ENCODE measurements at places on chromosomes 16 and 17.

DNA sequence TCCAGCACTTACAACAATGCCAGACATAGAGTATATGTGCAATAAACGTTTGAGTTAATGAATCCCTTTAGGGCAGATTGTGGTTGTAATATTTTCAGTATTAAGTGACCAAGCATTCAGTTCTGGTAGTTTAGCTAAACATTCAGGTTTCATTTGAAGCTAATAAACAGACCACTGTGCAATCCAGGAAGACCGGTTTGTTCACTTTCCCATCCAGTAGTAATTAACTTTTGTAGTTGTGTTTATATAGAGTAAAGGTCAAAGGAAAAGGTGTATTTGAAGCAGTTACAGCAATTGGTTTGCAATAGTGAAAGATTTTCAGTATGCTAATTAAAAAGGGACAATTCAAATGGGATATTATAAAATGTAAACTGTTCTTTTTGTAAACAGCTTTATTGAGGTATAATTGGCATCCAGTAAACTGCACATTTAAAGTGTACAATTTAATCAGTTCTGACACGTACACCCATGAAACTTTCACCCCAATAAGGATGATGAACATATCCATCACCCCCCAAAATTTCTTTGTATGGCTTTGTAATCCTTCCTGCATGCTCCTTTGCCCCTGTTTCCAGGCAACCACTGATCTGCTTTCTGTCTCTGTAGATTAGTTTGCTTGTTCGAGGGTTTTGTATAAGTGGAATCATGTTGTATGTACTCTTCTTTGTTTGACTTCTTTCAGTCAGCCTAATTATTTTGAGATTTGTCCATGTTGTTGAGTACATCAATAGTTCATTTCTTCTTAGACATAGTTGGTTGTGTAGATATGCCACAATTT, 26.3 kb downstream of the MRTFB start:
- no peak for DNase-seq

DNA sequence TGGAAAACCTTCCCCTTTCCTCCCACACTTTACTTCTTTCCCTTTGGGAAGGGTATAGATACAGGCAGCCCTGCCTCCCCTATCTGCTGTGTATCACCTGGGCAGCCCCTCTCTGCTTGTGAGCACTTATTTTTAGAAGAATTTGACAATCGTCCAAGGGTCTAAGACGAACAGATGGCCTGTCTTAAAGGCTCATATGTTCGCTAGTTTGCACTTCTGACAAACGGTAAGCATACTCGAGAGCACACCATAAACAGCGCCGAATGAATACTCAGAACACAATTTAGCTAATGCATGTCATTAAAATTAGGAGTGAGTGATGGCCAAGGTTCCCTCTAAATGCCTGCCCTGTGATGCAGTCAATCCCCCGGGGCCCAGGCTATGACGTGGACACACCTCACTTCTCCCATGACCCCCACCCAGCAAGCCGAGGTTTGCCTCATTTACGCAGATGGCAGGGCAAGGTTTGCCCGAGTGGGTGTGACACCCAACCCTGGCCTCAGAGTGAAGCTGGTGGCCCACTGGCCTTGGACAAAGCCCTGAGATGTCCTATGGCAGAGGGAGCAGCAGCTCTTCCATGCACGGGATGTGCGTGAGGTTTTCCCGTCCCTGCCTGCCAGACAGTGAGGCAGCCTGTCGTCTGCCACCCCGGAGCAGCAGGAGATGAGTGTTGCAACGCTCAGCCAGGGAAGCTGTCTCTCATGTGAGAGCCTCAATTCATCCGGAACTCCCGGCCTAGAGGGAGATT, 125.2 kb downstream of the C16orf78 start:
- DNase-seq = no peak

DNA sequence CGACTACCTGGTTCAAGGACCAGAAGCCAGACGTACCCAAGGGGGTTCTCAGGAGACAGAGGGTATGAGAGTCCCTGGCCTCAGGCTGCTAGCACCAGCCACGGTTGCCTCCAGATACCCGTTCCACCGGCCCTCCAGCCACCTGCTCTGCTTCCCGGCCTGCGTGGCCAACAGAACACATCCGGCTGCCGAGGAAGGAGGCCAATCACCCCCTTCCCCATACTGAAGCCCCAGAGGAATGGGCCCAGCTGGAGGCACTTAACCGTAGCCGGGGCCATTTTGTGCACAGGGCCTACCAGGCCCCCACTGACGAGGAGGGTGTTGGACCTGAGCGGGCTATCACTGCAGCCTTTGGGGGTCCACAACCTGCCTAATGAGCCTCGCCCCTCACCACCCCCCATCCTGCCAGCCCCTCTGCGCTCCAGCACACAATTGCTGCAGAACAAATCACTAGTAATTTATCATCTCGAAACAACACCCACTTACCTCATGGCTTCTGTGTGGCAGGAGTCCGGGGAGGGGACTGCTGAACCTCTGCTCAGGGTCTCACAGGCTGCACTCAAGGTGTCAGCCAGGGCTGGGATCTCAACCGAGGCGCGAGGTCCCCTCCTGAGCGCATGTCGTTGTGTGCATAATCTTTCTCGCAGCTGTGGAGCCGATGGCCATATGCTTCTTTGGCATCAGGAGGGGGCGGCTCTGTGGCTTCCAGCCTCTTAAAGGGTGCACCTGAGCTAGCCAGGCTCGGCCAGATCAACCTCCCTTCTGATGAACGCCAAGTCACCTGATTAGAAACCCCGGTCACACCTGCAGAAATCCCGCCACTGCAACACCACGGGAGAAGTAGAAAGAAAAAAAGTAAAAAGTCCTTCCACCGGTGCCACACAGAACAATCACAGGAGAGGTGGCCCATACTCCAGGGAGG, 10.1 kb upstream of the KREMEN2 start:
- no peak for DNase-seq

- no peak for DNase-seq
These were observed 146.0 kb upstream of the RCVRN start for GRCh38 chr17:10051112-10051511.
